AG20443 (cell line): ENCODE measurements at places on chromosomes 1 and 21.
A peak's percentile ranks its signal among the peaks of the same experiment; 100 is the strongest.

DNA sequence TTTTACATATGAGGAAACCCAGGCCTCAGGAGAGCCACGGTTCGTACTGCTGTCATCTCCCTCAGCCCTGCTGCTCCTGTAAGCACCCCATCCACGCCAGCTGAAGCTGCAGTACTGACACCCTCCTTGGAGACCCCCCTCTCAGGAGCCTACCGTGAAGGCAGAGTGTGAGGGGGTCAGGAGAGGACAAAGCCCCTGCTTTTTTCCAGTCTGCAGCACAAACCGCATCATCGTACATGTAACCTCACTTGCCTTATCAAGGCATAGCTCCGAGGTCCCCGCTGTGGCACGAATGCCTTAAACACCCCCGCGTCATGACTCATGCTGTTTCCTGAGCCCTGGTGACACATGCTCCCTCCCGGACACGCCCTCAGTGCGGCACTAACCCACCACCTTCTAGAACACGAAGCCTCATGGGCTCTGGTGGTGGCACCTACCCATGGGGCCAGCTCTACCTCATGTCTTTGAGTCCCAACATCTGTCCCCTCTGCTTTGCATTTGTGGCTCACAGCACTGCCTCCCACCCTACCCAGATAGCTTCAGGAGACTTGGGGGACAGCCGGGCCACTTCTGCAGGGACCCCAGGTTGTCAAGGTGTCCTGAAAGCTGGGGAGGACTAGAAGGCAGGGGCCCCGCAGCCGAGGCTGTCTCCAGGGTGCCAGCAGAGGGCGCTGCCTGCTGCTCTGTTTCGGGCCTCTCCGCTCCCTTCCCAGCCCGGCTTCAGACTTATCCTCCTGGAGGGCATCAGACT is 4.9 kb downstream of the SH3BGRL3 start:
- peak; percentile 94 for DNase-seq

DNA sequence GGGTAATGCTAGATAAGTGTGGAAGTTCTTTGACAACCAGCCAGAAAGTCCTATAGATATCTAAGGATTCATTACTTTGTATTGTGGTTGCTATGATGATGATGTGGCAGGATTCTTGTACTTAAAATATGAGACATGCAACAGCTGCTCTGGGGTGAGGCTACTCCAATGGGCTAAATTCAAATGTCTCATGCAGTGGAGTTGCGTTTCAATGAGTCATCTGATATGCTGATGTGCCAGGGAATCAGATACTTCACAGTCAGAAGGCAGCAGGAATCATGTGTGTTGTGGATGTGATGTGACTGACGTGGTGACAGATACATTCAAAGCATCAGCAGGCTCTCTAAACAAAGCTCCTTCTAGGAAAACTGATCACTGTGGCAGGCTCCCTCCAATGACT is 66.5 kb downstream of the TSEN15 start:
- DNase-seq = peak; percentile 83

DNA sequence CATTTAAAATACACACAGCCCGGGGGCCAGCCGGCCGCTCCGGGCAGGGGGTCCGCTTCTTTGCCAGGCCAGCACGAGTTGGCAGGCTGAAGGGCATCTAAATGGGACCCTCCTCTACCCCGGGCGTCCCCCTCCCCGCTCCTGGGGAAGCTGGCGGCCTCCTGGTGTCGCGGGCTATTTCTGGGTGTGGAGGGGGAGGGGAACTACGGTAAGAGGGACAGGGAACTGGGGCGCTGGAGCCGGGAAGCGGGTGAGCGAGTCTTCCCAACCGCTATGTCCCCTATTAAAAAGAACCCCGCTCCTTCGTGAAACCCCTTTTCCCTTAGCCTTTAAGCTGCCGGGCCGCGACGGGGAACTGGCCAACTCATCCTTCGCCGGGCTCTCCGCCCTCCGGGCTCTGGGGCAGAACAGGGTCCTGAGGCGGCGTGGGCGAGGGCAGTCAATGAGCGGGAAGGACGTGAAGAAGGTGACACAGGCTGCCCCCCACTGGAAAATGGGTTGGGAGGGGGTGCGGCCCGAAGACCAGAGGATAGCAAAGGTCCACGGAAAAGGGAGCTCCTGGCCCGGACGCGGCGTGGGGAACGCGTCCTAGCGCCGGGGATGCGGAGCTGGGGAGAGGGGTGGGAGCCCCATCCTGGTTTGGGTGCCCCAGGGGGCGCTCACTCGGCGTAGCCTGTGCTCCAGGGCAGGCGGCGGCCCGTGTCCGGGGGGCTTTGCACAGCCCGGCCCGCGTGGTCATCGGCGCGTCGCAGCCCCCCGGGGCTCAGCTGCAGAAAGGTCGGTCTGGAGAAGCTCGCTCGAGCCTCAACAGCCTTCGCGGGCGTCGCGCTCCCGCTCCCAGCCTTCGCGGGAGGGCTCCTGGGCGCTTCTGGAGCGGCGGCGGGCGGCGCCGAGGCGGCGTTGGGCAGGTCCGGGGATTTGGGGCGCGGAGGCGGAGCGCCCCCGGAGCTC is 544 bp downstream of the PPM1J start:
- DNase-seq = no peak

- no peak for DNase-seq
Observed at GRCh38 chr21:18716578-18717138, 313.1 kb upstream of the TMPRSS15 start.

GRCh38 chr1:197144570-197145325 is 1.7 kb downstream of the ASPM start:
- peak; percentile 21 for DNase-seq

DNA sequence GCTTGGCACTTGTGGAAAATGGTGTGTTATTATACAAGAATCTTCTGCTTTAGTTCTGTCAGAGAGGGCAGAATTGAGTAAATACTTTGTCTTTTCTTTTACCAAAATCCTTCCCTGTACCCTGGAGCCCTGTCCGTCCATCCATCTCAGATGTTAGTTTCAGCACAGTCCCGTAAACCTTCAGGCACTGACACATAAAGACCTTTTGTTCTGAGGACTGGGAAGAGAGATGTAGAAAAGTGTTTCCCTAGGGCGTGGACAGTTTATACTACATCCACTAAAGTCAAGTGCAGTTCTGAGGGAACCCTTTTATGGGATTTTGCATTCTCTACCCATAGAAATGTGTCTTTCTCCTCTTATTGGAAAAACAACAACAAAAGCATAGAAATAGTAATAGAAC is 162.4 kb downstream of the PDE4B start:
- no peak for DNase-seq

- DNase-seq = no peak
Observed at GRCh38 chr1:166116026-166116425, 50.8 kb downstream of the FAM78B start.

GRCh38 chr1:226618380-226618779 is 69.8 kb downstream of the STUM start:
- no peak for DNase-seq

GRCh38 chr1:57327336-57327735 is 96.5 kb downstream of the DAB1 start:
- no peak for DNase-seq

GRCh38 chr21:41830145-41830707 is 48.9 kb downstream of the PRDM15 start:
- DNase-seq = no peak

DNA sequence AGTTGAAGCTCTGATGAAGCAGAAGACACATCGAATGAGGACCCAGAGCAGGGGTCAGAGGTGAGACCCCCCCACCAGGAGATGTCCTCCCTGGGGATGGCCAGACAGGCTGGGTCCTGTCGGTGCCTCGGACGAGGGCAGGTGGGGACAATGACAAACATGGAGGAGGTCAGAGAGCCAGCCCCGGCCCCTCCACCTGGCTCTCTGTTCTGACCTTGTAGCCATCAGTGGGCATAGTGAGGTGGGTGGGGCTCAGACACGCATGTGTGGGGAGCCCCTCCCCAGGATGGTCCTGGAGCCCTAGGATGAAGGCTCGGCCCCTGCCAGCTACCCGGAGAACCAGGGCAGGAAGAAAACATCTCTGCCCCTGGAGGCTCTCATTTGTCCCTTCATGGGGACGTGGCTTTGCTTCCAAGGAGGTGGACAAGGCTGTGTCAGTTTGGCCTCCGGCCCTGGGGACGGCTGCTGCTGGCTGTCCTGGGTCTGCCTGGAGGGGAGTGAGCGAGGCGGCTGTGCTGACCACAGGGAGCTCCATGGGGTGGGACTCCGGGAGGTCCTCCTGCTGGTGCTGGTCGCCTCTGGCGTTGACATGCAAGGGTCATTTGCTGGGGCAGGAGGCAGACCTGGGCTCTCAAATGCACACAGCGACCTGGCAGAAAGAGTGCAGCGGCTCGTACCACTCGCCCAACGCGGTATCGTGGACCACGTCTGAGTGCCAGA is 2.6 kb downstream of the KRTAP10-6 start:
- DNase-seq = no peak

GRCh38 chr1:71046891-71047634 is 553 bp downstream of the PTGER3 start:
- peak; percentile 55 for DNase-seq

- no peak for DNase-seq
Observed at GRCh38 chr1:229230893-229231753, 39.8 kb upstream of the RAB4A start.

DNA sequence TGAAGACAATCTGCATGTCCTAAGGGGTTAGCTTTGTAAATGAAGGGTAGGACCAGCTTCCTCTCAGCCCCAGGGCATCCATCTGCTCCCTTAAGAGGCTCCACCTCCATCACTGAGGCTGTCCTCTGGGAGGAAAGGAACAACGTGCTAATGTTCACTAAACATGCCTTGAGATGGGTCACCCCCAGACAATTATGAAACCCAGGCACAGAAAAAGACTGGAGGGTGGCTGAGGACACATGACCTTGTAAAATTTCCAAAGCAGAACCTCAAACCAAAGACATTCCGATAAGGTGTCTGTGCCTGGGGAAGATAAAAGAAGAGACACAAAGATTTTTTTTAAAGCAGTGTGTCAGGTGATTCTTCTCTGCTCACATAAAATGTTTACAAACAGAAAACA is 37.6 kb upstream of the ZNF124 start:
- peak; percentile 7 for DNase-seq

DNA sequence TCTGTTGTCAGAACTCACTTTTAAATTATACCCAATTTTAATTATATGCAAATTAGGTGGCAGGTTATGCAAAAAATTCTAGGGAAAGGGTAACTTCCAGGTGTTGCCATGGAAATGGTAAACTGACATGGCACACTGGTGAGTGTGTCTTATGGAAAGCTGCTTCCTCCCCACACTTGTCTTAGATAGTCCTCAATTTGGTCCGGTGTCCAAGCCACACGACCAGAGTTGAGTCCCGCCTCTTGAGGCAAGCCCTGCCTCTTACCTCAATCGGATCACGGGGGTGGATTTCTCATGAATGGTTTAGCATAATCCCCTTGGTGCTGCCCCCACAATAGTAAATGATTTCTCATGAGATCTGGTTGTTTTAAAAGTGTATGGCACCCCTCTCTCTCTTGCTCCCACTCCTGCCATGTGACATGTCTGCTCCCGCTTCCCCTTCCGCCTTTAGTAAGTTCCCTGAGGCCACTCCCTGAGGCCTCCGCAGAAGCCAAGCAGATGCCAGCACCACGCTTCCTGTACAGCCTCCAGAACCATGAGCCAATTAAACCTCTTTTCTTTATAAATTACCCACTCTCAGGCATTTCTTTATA is 74.9 kb downstream of the MATN1 start:
- no peak for DNase-seq

GRCh38 chr1:109527846-109528695 is 11.6 kb upstream of the GPR61 start:
- no peak for DNase-seq

- DNase-seq = peak; percentile 75
Observed at GRCh38 chr1:210233495-210234328, 1.1 kb downstream of the SERTAD4 start.

DNA sequence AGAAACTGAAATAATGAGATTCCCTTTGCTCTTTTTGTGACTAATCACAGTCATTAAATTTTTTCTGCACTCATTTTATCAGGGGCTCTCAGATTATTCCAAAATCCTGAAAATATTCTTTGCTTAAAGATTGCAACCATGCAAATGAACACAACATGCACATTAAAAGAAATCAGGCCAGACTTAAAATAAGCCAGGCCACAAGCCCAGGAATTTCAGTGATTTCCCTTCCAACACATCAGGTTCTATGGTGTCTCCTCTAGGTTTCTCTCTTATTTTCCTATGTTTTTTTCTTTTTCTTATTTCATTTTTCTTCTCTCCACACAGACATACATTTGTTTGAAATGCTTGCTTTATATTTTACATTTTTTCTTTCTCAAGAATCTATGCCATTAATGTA is 65.3 kb downstream of the NIBAN1 start:
- no peak for DNase-seq

GRCh38 chr1:29569971-29570634 is 333.8 kb downstream of the PTPRU start:
- peak; percentile 69 for DNase-seq

GRCh38 chr1:227793948-227794816 is 21.3 kb upstream of the PRSS38 start:
- peak; percentile 94 for DNase-seq

GRCh38 chr1:202135221-202135721 is 9.3 kb downstream of the ARL8A start:
- DNase-seq = peak; percentile 92

DNA sequence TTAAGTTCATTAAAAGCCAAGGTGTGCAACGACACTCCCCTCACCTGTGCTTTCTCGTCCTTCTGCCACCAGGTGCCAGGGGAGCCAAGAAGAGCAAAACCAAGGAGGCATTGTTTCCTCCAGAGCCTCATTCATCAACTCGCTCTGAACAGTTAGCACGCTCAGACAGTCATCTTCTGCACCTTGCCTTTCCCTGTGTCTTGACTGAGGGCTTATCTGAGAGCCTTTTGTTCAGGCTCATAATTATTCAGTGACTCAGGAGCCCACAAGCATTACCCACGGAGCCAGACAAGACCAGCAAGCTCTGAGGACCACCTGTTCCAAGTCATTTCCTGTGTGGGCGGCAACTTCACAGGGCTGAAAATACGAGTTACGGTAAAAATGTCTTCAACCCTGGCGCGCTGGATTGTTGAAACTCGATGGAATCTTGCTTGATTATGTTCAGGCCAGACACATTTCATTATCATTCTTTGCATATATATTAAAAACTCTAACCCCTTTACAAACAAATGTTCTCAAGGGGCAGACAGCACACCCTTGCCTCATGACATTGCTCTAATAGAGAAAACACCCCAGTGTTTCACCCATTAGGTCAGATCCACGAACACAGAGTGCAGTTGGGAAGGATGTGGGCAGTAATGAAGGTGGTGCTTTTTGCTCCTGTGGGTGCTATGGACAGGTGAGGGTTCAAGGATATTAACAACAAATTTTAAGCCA is 89.7 kb upstream of the RUNX1 start:
- DNase-seq = no peak

- DNase-seq = no peak
Observed at GRCh38 chr1:37449936-37450335, 24.4 kb upstream of the ZC3H12A start.

GRCh38 chr1:61142726-61143500 is 60.6 kb downstream of the NFIA start:
- no peak for DNase-seq
